ENCODE measurements at places on chromosomes 4 and X.

DNA sequence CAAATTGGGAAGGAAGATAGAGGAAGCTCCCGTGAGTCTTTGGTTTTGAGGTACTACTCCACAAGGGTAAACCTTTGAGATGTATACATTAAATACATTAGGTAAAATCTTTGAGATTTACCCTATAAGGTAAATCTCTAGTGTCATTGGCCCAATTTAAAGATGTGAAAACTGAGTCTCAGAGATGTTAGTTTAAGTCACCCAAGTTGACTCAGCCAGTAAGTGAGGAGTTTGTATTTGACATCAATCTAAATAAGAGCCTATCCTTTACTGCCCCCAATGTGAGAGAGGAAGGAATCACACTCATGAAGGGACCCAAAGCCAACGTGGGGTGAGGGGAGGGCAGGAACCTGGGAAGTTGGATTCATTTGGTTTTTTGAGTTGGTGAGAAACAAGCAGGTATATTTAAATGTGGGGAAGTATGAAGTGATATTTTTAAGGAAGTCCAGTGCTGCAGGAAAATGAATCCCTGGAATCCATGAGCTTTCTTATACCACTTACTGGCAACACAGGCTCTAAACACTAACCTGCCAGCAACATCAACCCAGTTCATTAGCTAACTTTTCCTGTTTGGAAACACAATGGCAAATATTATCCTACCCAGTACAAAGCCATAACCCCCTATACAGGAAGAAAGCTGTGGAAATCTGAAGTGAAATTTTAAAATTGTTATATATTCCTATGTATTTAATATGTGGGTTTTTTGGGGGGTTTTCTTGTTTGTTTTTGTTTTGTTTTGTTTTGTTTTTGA is 55.3 kb downstream of the PALLD start:
- peak; percentile 32 for DNase-seq

- no peak for DNase-seq
Measured at GRCh38 chr4:176226736-176227135, 31.4 kb upstream of the SPATA4 start.

GRCh38 chr4:185700630-185701029 is 111.4 kb downstream of the SORBS2 start:
- no peak for DNase-seq

DNA sequence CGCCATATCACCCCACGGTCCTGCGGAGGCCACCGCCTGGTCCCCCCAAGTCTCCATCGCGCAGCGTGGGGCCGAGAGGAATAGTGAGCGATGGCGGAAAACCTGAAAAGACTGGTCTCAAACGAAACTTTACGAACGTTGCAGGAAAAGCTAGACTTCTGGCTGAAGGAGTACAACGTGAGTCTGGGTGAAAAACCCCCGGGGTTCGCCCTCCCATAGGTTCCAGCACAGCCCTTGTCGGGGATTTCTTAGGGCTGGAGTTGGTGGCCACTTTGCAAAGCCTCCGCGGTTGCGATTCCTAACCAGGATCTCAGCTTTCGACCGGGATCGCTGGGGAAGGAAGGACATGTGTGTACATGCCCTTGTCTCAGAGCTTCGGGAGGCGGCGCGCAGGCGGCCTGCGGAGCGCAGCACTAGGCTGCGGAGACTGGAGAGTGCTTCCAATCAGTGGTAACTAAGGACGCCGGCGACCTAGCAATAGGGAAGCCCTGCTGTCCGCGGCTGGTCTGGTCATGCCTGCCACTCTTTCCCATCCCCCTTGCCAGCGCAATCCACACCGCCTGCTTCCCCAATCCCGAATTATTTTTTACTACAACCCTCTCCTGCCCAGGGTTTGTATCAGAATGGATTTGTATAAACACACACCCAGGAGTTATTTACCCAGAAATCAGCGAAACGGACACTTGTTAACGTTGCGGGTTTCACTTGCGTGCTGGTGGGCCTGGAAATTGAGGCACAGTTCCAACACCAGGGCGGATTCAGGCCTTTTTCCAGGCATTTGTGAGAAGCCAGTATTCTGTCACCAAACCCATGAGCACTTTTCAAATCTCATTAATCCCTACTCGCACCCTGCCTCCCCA is 741 bp downstream of the SPATA18 start:
- DNase-seq, result no peak

DNA sequence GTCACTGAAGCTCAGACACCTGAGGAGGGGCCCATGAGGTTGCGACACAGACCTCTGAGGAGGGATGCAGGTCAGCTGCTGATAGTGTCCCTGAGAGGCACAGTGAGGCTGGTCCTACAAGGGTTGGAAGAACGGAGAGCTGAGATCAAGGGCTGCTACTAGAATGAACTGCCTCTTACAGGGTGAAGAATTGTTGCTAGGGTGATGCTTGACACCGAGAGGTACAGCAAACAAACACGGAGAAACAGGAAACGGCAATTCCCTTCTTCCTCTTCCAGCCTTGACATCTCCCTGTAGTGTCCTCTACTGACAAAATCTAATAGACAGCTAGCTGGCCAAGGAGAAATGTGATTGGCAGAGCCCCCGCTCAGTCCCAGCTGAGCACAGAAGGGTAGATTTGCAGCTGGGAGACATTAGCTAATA is 11.8 kb upstream of the HPGDS start:
- no peak for DNase-seq

DNA sequence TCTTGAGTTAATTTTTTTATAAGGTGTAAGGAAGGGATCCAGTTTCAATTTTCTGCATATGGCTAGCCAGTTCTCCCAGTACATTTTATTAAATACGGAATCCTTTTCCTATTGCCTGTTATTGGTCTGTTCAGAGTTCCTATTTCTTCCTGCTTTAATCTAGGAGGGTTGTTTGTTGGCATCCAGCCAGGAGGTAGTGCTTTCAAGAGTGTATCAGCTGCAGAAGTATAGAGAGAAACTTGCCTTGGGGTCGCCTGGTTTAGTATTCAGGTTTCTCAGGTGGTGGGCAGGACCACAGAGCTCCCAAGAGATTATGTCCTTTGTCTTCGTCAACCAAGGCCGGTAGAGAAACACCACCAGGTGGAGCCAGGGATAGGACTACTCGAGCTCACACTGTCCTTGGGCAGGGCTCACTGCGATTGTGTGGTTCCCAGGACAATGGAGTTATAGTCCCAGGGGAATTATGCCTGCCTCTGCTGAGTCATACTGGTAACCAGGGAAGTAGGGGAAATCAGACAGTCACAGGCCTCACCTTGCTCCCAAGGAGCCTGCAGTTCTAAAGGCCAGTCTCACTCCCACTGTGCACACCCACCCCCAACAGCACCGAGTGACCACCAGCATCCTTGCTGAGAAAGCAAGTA is 168.1 kb downstream of the VSIG4 start:
- peak; percentile 77 for DNase-seq

- DNase-seq, result no peak
Measured at GRCh38 chr4:71262161-71262560, 76.7 kb upstream of the SLC4A4 start.

All from NB4 (cell line).